Midbrain (tissue), 1 donor: ENCODE measurements at places on chromosomes 1 and 21.

- no peak for DNase-seq
These were observed 393.6 kb downstream of the PTPRU start for GRCh38 chr1:29629814-29630516.

DNA sequence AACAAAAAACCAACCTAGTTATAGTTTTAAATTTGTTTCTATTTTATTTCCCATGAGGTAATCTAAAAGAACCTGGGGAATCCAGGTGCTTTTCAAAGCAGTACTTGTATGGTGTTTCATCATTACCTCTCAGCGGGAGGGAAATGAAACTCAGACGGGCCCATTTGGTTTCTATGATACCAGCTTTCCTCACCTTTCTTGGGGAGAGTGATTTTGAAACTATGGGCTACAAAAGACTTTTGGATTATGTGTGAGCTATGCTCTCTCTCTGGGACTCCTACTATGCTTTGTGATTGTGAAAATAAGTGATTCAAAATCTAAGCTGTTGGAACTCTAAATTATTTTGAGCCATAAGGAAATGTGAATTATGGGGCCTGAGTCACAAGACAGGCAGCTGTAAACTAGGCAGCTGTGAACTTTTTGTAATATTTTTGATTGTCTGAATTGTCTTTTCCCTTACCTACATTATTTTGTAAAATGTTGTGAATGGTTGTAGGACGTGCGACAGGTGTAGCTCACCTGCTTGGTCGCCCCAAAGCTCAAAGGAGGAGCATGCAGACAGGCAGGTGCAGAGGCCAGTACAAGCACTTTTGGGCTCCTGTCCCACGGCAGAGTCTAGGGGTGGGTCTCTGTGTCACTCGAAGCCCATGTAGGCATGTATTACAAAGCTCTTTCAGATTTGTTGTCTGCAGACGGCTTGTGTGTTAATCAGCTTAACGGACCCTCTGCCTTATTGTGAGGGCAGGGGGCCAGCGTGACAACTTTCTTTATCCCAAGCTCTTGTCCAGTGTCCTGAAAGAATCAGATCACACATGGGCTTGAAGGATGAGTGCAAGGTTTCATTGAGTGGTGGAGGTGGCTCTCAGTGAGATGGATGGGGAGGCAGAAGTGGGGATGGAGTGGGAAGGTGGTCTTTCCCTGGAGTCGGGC, 64.8 kb upstream of the BACH1 start:
- DNase-seq: no peak

DNA sequence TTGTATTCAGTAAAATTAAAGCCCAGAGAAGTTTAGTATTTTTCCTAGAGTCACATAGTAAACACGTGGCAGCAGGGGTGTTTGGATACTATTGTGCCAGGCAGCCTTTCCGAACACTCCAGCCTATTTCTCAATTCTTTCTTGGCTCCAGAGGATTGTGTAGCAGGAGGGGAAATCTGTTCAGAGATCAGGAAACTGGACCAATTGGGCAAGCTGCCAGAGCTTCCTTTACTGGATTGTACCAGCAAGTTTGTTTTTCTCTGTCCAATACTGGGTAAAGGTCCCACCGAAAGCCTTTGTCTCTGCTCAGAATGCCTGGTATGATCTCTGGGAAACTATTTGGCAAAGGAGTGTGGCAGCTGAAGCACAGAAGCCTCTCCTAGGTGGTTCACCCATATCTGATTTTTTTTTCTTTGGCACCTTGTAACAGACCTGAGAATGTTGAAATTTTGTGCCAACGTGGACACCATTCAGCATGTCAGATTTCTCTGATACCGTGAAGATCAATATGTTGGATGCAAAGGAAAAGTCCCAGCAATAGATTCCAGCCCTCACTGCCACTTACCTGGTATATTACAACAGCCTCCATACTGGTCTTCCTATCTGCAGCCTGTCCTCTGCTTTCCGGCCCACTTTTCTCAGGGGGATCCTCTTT, 126.2 kb downstream of the FGGY start:
- DNase-seq: peak; percentile 78

DNA sequence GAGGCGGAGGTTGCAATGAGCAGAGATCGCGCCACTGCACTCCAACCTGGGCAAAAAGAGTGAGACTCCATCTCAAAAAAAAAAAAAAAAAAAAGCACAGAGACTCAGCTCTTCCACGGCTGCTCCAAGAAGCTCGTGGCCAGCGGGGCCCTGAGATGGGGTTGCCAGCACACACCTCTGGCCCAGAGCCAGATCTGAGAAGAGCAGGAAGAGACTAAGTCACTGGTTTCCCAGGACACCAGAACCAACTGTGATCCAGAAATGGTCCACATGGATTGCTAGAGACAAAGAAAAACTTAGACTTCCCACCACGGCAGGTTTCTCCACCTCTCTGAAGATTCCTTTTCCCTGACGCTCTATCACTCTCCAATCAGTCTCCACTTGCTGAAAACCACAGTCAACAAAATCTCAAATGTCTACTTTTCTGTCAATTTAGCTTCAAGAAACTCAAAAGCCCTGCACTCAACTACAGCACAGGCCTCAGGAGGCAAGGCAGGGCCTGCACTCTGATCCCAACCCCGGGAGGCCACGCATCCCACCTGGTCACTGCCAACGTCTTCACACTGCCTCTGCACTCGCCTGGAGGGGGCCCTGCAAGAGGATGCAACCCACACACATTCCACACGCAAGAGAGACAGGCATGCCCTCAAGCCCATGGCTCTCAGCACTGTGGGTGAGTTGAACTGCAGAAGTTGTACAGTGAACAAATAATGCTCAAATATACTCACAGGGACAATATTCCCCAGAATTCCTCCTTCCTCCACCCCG, 79.0 kb downstream of the NPHP4 start:
- no peak for DNase-seq

GRCh38 chr1:234544087-234544579, 65.2 kb upstream of the TARBP1 start:
- DNase-seq: peak; percentile 93

- no peak for DNase-seq
These were observed at the start of gene OR2AK2 for GRCh38 chr1:247964933-247965332. OR2AK2 (plus strand) TSS chr1:247965233; CDS start chr1:247965377, 144 bp downstream.

- no peak for DNase-seq
These were observed at the start of gene MYOG for GRCh38 chr1:203085528-203086406. MYOG (minus strand) TSS chr1:203086012; CDS start chr1:203085961, 51 bp downstream.

GRCh38 chr1:118159569-118159968, 25.5 kb downstream of the SPAG17 start:
- no peak for DNase-seq

DNA sequence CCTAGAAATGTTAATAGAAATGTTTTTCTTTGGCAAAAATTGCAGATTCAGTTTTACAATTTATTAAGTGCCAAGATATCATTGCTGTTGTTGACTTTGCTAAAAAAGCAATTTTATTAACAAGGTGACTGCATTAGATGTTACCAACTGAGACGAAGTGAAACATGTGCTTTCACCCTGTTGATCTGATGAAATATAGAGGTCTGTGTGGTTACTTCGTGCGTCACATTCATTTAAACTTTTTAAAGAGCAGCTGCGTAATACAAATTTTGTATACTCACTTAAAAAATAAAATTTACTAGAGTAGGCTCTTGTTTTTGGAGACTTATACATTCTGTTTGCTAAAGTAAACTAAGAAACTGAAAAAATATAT, 465.7 kb downstream of the USP25 start:
- DNase-seq: no peak

DNA sequence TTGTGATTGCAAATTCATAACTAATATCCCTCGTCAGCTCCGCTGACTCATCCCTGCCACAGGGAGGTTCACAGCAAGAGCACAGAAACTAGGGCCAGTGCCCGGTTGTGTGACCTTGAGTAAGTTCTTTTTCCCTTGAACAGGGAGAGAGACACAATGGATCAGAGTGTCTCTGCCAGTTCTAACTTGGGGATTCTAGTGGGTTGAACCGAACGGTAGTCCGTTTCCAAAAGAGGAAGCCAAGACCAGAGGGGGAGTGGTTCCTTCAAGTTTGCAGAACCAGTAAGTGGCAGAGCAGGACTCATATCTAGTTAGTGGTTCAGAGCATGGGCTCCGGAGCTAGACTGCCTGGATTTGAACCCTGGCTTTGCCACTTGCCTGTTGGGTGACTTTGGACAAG, 4.9 kb upstream of the SHISA4 start:
- peak; percentile 36 for DNase-seq

- peak; percentile 35 for DNase-seq
These were observed 34.6 kb upstream of the TLR5 start for GRCh38 chr1:223177681-223178080.
